Nasal cavity respiratory epithelium epithelial cell of viscerocranial mucosa (primary cell): ENCODE measurements at places on chromosomes 3 and 15. TPM values are rescaled to one million over a fixed set of nuclear protein-coding genes. Genes with fewer than 3 reads are reported as not detected.

The MYEF2 gene
- total RNA-seq = 3.5 and 3.8 TPM in 2 replicates

The GRIP2 gene
- total RNA-seq = under 0.01 and 0.07 TPM in 2 replicates

The IL17RD gene
- 1.4 and 7.7 TPM in 2 replicates for total RNA-seq

The PRR23E gene
- not detected in 2 replicates for total RNA-seq

The SEMA3G gene
- 0.28 and 0.34 TPM in 2 replicates for total RNA-seq

The GOLGA8J gene
- total RNA-seq = not detected in 2 replicates

The TMEM158 gene
- total RNA-seq = 1.4 and 2.3 TPM in 2 replicates

The DUOXA2 gene
- total RNA-seq = not detected in 2 replicates

The OSTN gene
- total RNA-seq = not detected in 2 replicates

The GOLGA8T gene
- total RNA-seq = not detected in 2 replicates

The REC114 gene
- not detected in 2 replicates for total RNA-seq

The TEX9 gene
- 2.4 and 8.3 TPM in 2 replicates for total RNA-seq

The ARGFX gene
- total RNA-seq = not detected in 2 replicates

The CILP gene
- under 0.01 and 0.07 TPM in 2 replicates for total RNA-seq

The IL12A gene
- total RNA-seq = 0.43 and 0.68 TPM in 2 replicates

The RTP1 gene
- total RNA-seq = not detected in 2 replicates

The KIF7 gene
- total RNA-seq = 2.0 and 2.7 TPM in 2 replicates

The GOLGA8G gene
- 0.07 TPM in 1 of 2 replicates, not detected in the other for total RNA-seq

The CSTA gene
- total RNA-seq = 114 and 450 TPM in 2 replicates

The KBTBD8 gene
- total RNA-seq = 3.3 and 4.1 TPM in 2 replicates

The POPDC2 gene
- total RNA-seq = 0.28 and 0.34 TPM in 2 replicates

The AGTR1 gene
- not detected in 2 replicates for total RNA-seq
